T-cell (primary cell): ENCODE measurements at places on chromosomes 16 and 17.

- no peak for DNase-seq
Measured at GRCh38 chr16:85568519-85568918, 44.6 kb upstream of the GSE1 start.

- DNase-seq = no peak
Measured at GRCh38 chr16:55834049-55834448, 1.2 kb upstream of the CES1 start.

GRCh38 chr16:9192746-9193145, 101.3 kb downstream of the HAPSTR1 start:
- no peak for DNase-seq

- DNase-seq = no peak
Measured at GRCh38 chr17:34620458-34620857, 41.1 kb downstream of the TMEM132E start.

GRCh38 chr17:2081564-2081963, 26.7 kb downstream of the HIC1 start:
- DNase-seq = no peak
